ENCODE measurements at places on chromosomes 12 and 14.
A peak's percentile ranks its signal among the peaks of the same experiment; 100 is the strongest.

DNA sequence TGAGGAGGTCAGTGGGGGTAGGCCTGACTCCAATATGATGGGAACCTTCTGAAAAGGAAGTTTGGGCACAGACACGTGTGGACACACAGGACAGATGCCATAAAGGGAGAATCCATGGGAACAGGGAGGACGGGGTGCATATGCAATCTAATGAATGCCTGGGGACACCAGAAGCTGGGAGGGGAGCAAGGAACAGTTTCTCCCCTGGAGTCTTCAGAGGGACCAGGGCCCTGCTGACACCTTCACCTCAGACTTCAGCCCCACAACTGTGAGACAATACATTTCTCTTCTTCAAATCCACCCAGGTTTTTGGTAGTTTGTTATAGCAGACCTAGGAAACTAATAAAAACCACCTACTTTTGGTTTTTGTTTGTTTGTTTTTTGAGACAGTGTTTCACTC is 35.2 kb upstream of the CLIP1 start:
- no peak overlapping the region for H3K4me3 ChIP-seq
- DNase-seq: no peak
- peaks cover 13% of the 10 kb centered on the region for H3K4me1 ChIP-seq

GRCh38 chr12:6604259-6605029 is 2.7 kb downstream of the CHD4 start:
- no peaks in the 10 kb centered on the region for H3K27me3 ChIP-seq
- peak overlapping the region; percentile 99 for H3K27ac ChIP-seq
- no peak for DNase-seq
- peaks cover 30% of the 10 kb centered on the region for H3K36me3 ChIP-seq

DNA sequence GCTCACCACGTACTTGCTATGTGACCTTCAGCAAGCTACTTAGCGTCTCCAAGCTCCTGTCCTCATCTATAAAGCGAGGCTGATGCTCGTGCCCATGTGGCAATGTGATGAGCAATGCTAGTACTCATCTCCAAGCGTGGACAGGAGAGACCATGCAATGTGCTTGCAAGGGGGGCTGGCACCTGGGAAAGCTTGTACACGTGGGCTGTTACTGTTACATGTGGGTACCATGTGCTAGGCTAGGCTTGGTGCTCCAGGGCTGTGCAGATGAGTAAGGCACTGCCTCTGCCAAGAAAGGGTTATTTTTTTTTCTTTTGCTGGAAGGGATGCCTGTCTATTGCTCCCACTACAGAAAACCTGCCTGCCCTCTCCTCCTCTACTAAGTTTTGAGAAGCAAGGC is 46.6 kb downstream of the TSPAN11 start:
- no peak for DNase-seq
- no peaks in the 10 kb centered on the region for H3K36me3 ChIP-seq
- H3K27ac ChIP-seq: no peak overlapping the region

- peak; percentile 33 for DNase-seq
- H3K27ac ChIP-seq: no peak overlapping the region
- no peaks in the 10 kb centered on the region for H3K4me1 ChIP-seq
- no peaks in the 10 kb centered on the region for H3K27me3 ChIP-seq
Observed at GRCh38 chr14:102227184-102227964, 77.6 kb downstream of the MOK start.

GRCh38 chr12:12564911-12565310 is 2.2 kb upstream of the DUSP16 start:
- no peak overlapping the region for H3K4me3 ChIP-seq
- no peaks in the 10 kb centered on the region for H3K36me3 ChIP-seq
- no peaks in the 10 kb centered on the region for H3K4me1 ChIP-seq
- H3K27ac ChIP-seq: no peak overlapping the region
- DNase-seq: no peak

DNA sequence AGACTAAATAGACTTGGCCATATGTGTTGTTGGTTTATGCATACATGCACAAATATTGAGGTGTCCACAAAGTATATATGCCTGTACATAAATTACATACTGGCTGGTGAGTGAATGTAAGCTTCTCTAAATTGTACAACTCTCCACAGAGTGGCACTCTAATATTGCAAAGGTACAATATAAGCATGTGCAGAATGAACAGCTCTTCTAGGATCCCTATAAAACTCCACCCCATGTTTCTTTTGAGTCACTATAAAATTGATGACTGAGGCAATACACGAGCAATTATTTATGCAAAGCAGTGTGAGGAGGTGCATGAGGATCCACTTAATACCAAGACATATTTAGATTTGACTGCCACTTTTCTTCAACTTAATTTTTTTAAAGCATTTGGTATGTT is 172.2 kb downstream of the NAV3 start:
- no peaks in the 10 kb centered on the region for H3K27me3 ChIP-seq
- no peak overlapping the region for H3K27ac ChIP-seq
- H3K36me3 ChIP-seq: no peaks in the 10 kb centered on the region
- no peaks in the 10 kb centered on the region for H3K4me1 ChIP-seq
- H3K4me3 ChIP-seq: no peak overlapping the region

DNA sequence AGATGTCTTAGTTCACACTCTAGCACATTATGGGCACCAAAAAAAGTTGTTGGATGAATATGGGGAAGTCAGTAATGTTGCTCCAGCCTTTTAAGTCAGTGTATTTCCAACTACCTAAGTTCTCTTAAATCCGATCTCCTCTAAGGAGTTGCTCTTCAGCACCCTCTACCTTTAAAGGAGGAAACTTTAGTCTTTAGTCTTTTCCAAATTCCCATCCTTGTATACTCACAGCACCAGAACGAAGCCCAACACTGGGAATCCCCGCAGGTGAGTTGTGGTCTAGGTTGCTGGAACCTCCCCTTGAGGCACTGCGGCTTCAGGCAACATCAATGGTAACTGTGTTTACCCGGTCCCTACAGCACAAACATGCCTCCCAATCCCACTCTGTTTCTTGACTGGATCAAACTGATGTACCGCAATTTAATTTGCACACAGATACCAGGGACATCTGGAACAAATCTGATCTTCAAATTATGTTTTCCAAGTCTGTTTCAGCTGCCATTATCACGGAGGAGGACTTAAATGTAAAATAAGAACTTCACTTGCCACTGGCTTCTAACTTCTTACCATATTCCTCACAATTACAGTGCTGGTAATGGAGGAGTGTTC is 179.0 kb downstream of the FOXN3 start:
- H3K4me1 ChIP-seq: peaks cover 53% of the 10 kb centered on the region
- no peaks in the 10 kb centered on the region for H3K27me3 ChIP-seq
- no peaks in the 10 kb centered on the region for H3K36me3 ChIP-seq
- H3K4me3 ChIP-seq: no peak overlapping the region
- no peak overlapping the region for H3K27ac ChIP-seq

DNA sequence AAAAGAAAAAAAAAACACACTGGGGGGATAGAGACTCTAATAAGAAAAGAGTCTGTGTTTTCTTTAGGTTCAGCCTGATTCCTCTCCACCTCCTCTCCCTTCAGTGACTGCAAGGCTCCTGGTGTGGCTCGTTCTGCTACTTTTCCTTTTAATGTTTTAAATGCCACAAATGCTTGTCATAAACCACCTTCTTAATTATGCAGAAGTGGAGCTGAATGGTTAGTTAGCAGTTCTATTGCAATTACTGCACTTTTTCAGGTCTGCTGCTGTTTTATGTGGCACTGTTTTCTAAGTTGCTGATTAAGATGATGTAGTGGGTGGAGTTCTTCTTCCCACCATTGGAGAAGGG is 878.1 kb downstream of the DIO2 start:
- no peak overlapping the region for H3K4me3 ChIP-seq
- no peaks in the 10 kb centered on the region for H3K36me3 ChIP-seq
- no peak for DNase-seq
- H3K27ac ChIP-seq: no peak overlapping the region
- no peaks in the 10 kb centered on the region for H3K4me1 ChIP-seq

GRCh38 chr12:13156277-13156676 is 40.2 kb upstream of the EMP1 start:
- no peaks in the 10 kb centered on the region for H3K4me1 ChIP-seq
- H3K4me3 ChIP-seq: no peak overlapping the region
- no peaks in the 10 kb centered on the region for H3K36me3 ChIP-seq
- DNase-seq: no peak

GRCh38 chr12:18320036-18320617 is 58.8 kb downstream of the PIK3C2G start:
- no peak overlapping the region for H3K4me3 ChIP-seq
- no peaks in the 10 kb centered on the region for H3K27me3 ChIP-seq
- no peak for DNase-seq
- no peaks in the 10 kb centered on the region for H3K4me1 ChIP-seq
- H3K36me3 ChIP-seq: no peaks in the 10 kb centered on the region
- H3K27ac ChIP-seq: no peak overlapping the region

DNA sequence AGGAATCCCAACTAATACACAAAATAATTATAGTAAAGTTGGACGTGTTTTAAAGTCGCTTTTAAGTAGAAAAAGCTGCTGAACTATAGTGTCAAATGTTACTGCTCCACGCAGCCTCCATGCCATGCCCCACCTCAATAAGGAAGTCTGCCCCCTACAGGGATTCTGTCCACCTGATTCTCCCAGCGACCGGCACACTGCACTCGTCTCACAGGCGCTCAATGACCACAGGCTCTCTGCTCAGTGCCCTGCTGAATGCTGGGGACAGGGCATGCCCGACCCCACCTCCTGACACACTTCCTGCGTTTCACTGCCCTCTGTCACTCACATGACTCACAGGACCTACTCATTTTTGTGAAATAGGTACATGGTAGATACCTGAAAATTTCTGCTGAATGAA is 48.9 kb downstream of the BDKRB1 start:
- no peak overlapping the region for H3K4me3 ChIP-seq
- DNase-seq: no peak
- no peaks in the 10 kb centered on the region for H3K27me3 ChIP-seq
- H3K27ac ChIP-seq: no peak overlapping the region

- H3K4me3 ChIP-seq: no peak overlapping the region
- no peaks in the 10 kb centered on the region for H3K27me3 ChIP-seq
- DNase-seq: no peak
Observed at GRCh38 chr12:46677749-46678148, 148.0 kb downstream of the SLC38A4 start.

DNA sequence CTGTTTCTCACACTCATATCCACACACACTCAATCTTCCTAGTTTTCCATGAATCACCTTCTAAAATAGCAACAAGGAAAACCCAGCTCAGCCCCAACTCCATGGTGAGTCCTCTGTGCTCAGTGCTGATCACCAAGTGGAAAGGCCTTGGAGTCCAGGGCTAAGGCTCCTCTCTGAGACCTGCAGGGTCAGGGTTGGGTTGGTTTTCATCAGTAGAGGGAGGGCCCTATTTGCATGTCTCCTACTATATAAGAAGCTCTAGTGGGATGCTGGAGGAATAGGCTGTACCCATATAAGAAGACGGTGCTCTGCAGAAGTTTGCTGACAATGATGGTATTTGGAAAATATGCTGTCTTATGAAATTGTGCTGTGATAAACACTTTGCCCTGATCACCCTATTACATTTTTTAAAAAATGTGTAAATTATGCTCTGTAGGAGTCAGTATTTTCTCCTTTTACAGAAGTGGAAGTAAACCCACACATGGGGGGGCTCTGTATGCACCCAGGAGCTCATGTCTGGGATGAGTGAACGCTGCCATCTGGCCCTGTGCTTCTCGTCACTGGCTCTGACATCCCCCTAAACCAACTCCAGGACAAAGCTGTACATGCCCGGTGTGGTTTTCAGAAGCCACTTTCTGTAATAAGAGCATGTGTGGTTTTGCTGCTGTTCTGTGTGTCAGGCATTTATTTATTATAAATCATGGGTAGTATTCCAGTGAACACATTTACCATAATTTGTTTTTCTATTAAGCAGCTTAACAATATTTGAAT is 536.3 kb downstream of the TMEM121 start:
- peaks cover 19% of the 10 kb centered on the region for H3K27me3 ChIP-seq
- no peaks in the 10 kb centered on the region for H3K4me1 ChIP-seq
- DNase-seq: no peak
- no peaks in the 10 kb centered on the region for H3K36me3 ChIP-seq

DNA sequence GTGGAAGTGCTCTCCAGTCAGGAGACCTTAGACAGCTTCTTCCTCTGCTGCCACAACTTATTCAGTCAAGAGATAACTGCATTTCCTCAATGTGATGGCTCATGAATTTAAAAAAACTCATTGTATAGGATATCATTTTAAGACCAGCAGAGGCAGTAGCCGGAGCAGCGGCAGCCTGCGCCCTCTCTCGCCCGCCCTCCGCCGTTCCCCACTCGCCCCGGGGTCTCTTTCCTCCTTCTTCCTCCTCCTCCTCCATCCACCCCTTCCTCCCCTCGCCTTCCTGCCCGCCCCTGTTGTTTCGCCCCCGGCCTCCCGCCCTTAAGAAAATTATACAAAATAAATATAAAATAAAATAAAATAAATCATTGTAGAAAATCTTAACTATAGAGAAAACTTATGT is 687.6 kb downstream of the FLRT2 start:
- H3K27ac ChIP-seq: no peak overlapping the region
- no peak for DNase-seq
- H3K4me1 ChIP-seq: no peaks in the 10 kb centered on the region
- no peaks in the 10 kb centered on the region for H3K27me3 ChIP-seq

- H3K4me1 ChIP-seq: peaks cover 95% of the 10 kb centered on the region
- H3K4me3 ChIP-seq: no peak overlapping the region
- H3K27me3 ChIP-seq: no peaks in the 10 kb centered on the region
- DNase-seq: no peak
Observed at GRCh38 chr12:108302016-108302402, 37.1 kb downstream of the CMKLR1 start.

- H3K36me3 ChIP-seq: no peaks in the 10 kb centered on the region
- DNase-seq: no peak
- no peak overlapping the region for H3K4me3 ChIP-seq
- peaks cover 72% of the 10 kb centered on the region for H3K4me1 ChIP-seq
- peak overlapping the region; percentile 93 for H3K27ac ChIP-seq
Observed at GRCh38 chr14:104734991-104735779, 11.2 kb downstream of the ADSS1 start.

- no peaks in the 10 kb centered on the region for H3K4me1 ChIP-seq
- H3K4me3 ChIP-seq: no peak overlapping the region
- H3K36me3 ChIP-seq: no peaks in the 10 kb centered on the region
- peaks cover 40% of the 10 kb centered on the region for H3K27me3 ChIP-seq
- peak; percentile 5 for DNase-seq
Observed at GRCh38 chr14:100602621-100603230, 15.5 kb upstream of the BEGAIN start.

DNA sequence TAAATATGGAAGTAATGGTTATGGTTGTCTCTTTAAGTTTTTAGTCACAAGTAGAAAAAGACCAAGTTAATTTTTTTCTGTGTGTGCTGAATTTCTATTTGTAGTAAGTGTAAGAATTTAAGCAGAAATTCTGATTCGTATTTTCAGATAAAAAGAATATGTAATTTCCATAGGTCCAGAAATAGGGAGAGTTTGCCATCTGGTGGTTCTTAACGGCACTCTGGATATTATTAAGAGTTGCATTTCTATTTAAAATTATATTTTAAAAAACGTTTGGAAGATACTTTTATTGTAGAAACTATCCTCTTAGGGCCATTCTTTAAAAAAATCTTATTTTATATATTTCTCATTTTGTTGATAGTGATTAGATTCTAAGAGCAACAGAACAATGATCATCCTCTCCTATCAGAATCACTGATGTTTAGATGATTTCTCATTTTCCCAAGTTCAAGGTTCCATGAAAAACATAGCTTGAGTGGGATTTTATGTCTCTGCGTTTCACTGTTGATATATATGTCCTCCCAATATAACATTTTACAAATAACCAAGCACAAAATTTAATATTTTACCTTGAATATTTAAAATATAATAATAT is 88.3 kb downstream of the LRRK2 start:
- H3K36me3 ChIP-seq: peaks cover 3% of the 10 kb centered on the region
- no peak for DNase-seq
- H3K27ac ChIP-seq: no peak overlapping the region
- H3K4me3 ChIP-seq: no peak overlapping the region

GRCh38 chr12:67939611-67940010 is 49.6 kb upstream of the IFNG-AS1 start:
- H3K27me3 ChIP-seq: no peaks in the 10 kb centered on the region
- H3K27ac ChIP-seq: peak overlapping the region; percentile 55
- H3K4me1 ChIP-seq: peaks cover 7% of the 10 kb centered on the region
- no peak overlapping the region for H3K4me3 ChIP-seq
- no peaks in the 10 kb centered on the region for H3K36me3 ChIP-seq

Measured in heart left ventricle (tissue), 16 donors.